ENCODE measurements at places on chromosomes 11 and 22. TPM values are rescaled to one million over a fixed set of nuclear protein-coding genes. Genes with fewer than 3 reads are reported as not detected.
A peak's percentile ranks its signal among the peaks of the same experiment; 100 is the strongest.

GRCh38 chr22:29877620-29878019, 5.4 kb upstream of the MTMR3 start:
- peak; percentile 31 for DNase-seq

Gene PRODH
- not detected for polyA plus RNA-seq

Gene OR8G5
- not detected for polyA plus RNA-seq

Gene DMC1
- polyA plus RNA-seq, result 0.46 TPM

- DNase-seq, result no peak
Observed at GRCh38 chr11:109970516-109971183, 122.5 kb upstream of the ZC3H12C start.

GRCh38 chr22:46576556-46577367, 39.3 kb upstream of the CELSR1 start:
- DNase-seq, result peak; percentile 35

DNA sequence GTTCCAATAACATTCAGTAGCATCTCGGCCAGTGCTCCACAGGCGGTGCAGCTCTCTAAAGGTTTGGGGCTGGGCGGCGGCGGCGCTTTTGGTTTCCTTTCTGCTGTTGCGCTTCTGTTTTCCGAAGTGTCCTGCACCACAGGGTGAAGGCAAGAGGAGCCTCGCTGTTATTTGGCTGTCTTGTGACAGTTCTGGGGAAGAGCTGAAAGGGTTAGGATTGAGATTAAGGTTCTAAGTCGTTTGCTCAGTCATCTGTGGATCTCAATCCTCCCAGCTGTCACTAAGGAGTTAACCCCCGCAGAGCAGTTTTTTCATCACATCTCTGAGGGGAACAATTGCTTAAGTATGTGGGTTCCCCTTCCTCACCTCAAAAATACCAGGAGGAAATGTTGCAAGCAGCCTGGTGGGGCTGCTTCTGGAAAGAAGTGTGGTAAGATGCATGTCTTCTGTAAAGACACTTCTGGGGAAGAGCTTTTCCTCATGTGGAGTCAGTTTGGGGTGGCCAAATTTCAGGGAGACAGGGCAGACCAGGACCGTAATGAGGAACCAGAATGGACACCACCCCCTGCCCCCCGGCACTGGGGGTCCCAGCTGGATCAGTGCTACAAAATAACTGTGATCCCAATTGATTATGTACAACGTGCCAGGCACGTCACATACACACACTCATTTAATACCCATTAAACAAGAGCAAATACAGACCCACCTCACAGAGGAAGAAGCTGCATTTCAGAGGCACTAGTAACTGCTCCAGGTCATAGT, 14.2 kb downstream of the TMEM121B start:
- no peak for DNase-seq

Gene CBLIF
- not detected for polyA plus RNA-seq

DNA sequence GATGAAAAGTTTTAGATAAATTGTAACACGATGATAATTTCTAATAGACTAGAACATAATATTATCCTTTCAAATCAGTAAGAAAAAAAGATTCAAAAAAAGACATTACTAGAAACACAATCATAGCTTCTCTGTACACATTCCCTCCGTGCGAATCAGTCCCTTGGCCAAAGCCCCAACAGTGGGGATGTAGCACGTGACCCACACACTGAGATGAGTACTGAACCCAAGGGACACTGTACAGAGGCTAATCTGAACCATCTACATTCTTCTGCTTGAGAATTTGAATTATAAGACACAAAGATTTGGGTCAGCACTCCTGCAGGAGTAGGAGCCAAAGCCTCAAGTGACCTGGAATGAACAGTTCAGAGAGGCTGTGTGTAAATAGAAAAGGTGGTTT, 353.7 kb downstream of the INSC start:
- peak; percentile 10 for DNase-seq

Gene RAB36
- polyA plus RNA-seq, result 4.0 TPM

Gene COX8A
- polyA plus RNA-seq, result 598 TPM

DNA sequence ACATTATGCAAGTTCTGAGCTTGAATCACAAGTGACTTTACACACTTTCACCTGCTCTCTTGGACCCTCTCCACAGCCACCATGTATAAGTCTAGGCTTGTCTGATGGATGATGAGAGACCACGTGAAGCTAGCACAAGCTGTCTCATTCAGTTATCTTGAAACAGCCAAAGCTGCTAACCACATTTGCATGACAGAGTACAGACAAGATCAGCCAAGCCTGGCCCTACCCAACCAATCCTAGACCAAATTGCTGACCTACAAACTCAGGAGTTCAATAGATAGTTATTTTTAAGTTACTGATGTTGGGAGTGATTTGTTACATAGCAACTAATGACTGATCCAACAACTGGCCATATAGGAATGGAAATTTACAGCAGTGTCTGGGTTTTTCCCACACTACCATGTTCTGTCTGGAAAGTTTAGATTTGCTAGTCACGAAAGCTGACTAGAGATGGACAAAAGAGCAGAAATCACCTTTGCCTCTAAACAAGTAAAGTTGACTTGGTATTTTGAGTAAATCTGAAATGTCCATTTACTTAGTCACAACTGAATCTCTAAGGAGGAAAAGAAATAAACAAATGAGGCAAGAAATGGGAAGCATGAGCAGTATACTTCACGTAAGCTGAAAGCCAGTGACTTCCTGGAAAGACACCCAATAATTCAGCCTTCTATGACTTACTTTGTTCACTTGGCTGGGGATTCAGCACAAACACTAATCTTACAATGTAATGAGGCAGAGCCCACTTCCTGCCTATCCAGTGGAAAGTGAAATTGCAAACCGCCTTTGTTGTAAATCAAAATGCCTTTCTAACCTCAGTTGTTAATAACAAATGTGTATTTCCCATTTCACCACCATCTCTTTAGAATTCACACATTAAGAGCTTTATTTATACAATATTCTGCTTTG, 101.7 kb downstream of the FAM181B start:
- DNase-seq, result peak; percentile 2

DNA sequence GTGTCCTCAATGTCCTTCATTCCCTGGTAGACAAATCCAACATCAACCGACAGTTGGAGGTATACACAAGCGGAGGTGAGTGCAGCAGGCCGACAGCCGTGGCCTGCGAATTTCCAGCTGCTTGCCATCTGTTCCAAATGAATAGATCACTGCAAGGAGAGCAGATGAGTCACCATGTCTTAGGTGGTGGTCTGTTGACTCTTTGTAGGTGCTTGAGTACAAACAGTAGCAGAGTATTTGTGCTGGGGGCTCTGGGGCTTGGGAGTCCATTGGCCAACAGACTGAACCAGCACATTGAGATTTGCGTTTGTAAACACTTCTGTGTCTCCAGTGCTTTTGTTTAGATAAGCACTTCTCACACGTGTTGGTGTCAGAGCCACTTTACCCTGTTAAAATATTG, 21.1 kb downstream of the EIF3L start:
- DNase-seq, result peak; percentile 59

DNA sequence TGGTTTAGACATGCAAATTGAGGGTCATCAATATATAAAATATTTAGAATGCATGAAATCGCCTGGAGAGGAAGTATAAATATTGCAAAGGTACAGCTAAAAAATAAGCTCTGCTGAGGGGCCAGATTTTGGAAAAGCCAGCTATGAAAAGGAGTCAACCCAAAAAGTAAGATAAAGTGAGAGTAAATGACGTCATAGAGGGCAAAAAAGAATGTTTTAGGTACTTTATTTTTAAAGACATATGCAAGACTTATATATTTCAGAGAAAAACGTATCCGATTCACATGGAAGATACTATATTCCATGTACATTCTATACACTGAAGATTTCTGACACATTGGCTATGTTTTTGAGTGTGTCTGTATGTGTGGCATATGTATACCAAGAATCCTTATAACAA, 13.6 kb downstream of the GRM5 start:
- no peak for DNase-seq

- no peak for DNase-seq
Observed at GRCh38 chr11:492427-493226, 14.4 kb downstream of the RNH1 start.

Gene NLRP6
- polyA plus RNA-seq, result not detected

Gene VPS51
- 71.2 TPM for polyA plus RNA-seq

- DNase-seq, result no peak
Observed at GRCh38 chr22:45238957-45239680, 1.6 kb downstream of the KIAA0930 start.

DNA sequence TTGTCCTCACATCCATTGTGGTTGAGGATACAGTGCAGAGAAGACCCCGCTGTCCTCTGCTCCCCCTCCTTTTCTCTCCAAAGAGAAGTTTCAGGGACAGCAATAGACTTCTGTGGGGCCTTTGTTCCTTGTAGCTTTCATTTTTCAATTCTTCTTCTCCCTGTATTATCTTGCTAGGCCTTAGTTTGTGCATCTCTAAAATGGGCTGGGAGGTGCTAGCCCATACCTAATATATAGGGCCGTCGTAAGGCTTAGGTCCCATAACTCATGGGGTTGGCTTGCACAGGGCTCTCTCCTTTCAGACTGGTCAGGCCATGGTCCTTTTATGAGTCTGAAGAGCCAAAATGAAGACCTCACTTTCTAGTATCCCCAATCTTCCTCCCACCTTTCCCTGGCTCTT, 33.0 kb downstream of the ZBTB16 start:
- DNase-seq, result no peak

GRCh38 chr11:77075425-77075905, 8.7 kb downstream of the CAPN5 start:
- DNase-seq, result no peak

DNA sequence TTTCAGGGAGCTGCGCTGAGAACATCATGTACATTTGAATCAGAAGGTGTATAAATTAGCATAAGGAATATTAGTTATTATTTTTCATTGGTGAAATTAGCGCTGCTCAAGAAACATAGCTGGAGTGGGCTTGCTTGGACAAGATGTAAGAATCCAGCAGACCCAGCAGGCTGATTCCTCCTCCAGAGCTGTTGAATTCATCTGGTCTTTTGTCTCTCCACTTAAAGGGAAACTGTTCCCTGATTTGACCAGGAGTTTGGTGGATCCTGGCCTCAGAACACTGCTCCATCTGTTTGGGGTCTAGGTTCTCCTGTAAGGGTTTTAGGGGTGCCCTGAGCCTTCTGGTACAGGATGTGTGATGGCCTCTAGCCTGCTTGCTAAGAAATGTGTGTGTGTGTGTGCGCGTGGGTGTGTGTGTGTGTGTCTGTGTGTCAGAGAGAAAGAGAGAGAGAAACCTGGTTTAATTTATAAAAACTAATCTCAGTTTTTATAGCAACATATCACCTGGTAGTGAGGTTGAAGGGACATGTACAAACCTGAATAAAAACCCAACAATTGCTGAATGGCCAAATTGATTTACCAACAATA, 8.3 kb upstream of the SORL1 start:
- DNase-seq, result no peak

DNA sequence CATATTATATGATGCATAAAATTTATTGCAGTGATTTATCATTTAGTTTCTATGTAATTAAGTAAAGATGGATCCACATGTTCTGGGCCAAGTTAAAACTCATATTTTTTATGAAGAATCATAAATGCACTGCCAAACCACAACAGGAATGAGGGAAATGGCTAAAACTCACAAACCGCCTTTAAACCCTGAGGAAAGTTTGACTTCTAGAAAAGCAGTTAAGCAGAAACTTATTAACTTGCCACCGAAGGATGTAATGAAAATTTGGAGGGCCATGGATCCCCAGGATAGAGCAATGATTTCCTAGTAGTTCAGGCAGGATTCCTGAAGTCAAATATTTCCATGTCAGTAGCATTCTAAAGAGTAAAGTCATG, 218.3 kb upstream of the CTSC start:
- DNase-seq, result peak; percentile 36

- no peak for DNase-seq
Observed at GRCh38 chr11:70569996-70570692, 171.8 kb downstream of the CTTN start.

- no peak for DNase-seq
Observed at GRCh38 chr11:67614730-67615714, 8.3 kb downstream of the NDUFV1 start.

Gene KCNJ11
- not detected for polyA plus RNA-seq

- DNase-seq, result no peak
Observed at GRCh38 chr11:62353841-62354240, 16.6 kb downstream of the ASRGL1 start.

DNA sequence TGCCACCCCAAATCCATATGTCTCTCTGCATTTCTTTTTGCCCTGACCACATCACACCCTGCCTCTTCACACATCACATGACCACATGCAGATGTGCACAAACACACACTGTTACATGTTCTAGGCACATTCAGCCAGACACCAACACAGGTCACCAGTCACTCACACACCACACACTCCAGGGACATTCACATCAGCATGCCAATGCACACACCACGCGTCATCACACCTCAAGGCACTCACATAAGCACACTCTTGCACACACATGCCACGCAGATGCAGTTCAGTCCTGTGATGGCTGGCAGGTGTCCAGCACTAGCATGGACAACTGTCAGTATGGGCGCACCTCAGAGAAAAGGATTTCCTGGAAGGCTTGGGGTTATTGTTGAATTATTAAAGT, 77.0 kb upstream of the MYOD1 start:
- no peak for DNase-seq

Gene OSM
- polyA plus RNA-seq, result not detected

DNA sequence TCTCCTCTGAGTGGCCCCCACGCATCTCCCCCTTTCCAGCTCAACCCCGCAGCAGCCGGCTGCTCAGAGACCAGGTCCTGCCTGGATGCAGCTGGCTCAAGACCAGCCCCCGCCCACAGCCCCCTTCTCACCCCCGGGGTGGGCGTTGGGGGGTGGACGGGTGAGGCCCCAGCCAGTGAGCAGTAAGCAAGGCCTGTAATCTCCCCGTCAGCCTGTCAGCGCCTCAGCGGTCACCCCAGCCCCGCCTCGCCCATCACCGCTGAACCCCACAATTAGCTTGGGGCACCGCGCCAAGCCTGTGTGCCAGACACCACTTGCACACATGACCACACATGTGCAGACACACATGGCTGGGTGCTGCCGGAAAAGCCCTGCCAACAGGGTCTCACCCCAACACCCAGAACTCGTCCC, 5.9 kb downstream of the PLXNB2 start:
- no peak for DNase-seq

Gene MMP8
- polyA plus RNA-seq, result 0.11 TPM

GRCh38 chr11:19511413-19512183, 201.0 kb upstream of the NAV2 start:
- DNase-seq, result no peak

GRCh38 chr11:61023086-61023965, 51.8 kb downstream of the CD6 start:
- no peak for DNase-seq

Gene SYNGR1
- polyA plus RNA-seq, result 82.8 TPM

Gene ADM2
- polyA plus RNA-seq, result 1.9 TPM

DNA sequence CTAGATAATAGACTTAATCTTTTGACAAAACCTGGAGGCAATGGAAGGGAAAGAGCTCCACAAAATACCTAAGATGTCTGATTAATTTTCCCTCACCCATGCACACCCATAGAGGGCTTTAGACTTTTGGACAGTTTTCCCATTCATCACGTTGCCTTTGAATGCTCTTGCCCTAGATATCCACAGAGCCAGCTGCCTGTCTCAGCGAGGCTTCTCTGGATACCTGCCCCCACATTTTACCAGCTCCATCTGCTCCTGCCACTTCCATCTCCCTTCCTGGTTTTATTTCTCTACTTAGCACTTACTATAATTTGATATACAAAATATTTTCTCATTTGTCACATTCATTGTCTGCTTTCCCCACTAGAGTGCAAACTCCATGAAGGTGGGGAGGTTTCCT, 136.8 kb downstream of the FDX1 start:
- no peak for DNase-seq

GRCh38 chr22:19419464-19420178, 11.9 kb downstream of the HIRA start:
- DNase-seq, result peak; percentile 17

Measured in IMR-90 (cell line).